ENCODE measurements at places on chromosomes 2 and 18.
A peak's percentile ranks its signal among the peaks of the same experiment; 100 is the strongest.

- DNase-seq, result peak; percentile 8
Observed at GRCh38 chr2:169528271-169528701, 18.8 kb downstream of the KLHL41 start.

DNA sequence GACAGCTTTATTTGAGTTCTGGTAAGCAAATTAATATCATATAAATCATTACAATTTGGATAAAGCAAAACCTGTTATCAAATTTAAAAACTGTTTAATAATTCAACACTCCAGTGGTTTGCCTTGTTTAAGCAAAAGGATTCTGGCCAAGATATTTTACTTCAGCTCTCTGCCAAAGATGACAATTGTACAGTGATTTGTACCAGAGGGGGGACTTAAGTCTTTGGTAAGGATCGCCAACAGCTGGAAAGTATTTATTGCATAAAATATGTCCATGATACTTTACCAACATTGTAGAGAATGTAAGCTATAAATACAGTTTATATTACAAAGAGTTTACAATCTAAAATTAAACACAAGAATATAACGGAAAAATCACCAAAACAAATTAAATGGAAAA is 13.8 kb downstream of the PREPL start:
- no peak for DNase-seq

GRCh38 chr2:607709-608108 is 69.5 kb downstream of the TMEM18 start:
- DNase-seq, result no peak

GRCh38 chr2:100959225-100959880 is 42.7 kb upstream of the RPL31 start:
- no peak for DNase-seq

DNA sequence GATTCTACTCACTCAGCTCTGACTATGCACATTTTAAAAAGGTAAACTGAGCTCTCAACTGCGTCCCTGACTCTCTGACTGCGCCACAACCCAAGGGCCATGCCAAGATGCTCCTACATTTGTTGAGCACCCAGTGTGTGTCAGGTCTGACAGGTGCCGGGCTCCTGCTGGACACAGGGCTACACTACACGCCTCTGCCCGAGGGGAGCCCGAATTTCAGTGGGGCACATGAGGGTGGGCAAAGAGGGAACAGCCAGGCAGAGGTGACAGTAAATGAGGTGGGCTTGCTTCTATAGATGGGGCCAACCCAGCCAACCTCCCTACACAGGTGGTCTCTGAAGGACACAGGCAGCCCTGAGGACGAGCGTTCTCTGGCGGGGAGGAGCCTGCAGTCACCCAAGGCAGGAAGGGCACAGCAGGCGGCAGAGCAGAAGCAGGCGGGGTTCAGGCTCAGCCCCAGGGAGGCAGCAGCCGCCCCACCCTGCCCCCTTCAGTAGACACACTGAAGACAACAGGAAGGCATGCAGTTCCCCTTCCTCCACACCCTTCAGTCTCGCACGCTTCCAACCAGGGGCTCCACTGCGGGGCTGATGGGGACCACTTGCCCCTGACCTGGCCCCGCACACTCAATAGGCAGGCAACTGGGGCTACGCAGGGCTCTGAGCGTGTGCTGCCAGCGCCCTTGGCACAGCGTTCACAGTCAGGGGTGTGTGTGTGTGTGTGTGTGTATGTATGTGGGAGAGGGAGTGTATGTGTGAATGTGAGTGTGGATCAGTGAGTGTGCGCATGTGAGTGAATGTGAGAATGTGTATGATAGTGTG is 98.4 kb downstream of the UXS1 start:
- DNase-seq, result no peak

GRCh38 chr2:202609381-202610145 is 25.2 kb upstream of the FAM117B start:
- no peak for DNase-seq

DNA sequence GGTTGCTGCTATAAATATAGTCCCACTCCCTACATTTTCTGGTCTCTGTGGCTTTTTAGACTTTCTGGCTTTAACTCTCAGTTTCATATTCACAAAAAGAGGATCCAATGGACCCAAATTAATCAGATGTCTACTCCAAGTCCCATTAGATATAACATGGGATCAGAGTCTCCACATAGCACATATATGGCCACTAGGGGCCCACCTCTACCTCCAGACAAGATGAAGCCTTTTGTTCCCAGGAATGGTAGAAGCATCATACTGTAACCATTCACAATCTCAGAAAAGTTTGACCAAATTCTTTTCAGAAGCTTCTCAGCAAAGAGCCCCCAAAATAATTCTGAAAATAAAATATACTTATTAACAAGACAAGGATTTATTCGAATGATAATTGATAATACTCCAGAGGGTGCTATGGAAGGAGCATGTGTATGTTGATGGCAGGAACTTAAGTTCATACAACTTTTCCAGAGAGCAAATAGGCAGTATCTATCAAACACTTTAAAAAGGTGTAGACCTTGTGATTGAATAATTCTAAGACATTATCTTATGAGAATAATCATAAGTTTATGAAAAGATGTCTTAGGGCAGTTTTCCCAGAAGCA is 382.3 kb upstream of the CRIM1 start:
- no peak for DNase-seq

DNA sequence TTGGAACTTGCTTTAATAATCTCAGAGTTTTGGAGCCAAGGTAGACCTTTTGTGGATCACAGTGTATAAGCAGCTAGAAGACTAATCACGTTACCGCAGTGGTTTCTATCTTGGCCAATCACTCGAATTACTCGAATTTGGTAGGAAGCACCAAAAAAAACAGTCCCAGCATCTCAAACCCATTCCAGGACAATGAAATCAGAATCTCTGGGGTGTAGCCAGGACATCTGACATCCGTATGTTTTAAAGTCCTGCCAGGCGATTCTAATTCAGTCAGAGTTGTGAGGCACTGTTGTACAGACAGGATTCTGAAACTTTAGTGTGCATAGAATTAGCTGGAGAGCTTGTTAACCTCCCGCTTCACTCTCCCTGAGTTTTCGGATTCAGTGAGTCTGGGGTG is 30.8 kb downstream of the GRHL1 start:
- peak; percentile 87 for DNase-seq

- no peak for DNase-seq
Observed at GRCh38 chr2:26578113-26578458, 63.1 kb downstream of the CIB4 start.

GRCh38 chr18:80126797-80127196 is 17.7 kb downstream of the ADNP2 start:
- no peak for DNase-seq

DNA sequence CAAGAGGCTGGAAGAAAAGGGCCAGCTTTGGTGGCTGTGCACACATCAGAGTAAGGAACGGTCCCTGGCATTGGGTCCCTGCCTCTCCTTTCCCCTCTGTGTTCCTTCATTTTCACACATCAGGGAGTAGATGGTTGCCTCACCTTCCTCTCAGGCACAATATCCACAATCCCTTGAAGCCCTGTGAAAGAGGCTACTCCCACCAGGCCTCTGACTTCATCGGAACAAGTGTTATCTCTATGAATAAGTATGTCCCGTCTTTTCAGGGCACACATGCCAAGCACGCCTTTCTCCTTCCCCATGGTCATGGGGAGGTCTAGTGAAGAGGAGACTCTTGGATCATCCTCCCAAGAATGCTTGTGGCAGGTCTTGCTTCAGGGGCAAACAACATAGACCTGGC is 61.2 kb upstream of the LMAN1 start:
- no peak for DNase-seq

DNA sequence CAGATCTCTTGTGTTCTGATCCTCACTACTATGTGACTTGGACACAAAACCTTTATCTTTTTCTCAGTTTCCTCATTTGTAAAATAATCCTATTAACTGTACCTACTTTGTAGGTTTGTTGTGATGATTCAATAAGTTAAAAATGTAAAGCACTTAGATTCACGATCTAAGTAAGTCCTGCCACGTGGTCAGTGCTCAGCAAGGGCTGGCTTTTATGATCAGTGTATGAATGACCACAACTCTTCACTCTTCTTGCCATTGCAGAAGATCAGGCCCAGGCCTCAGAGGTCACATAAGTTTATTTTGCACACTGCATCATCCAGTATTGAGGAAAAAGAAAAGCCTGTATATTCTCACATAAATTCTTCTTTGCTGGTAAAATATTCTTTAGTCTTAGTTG is 1192.5 kb upstream of the ACVR2A start:
- DNase-seq, result no peak

DNA sequence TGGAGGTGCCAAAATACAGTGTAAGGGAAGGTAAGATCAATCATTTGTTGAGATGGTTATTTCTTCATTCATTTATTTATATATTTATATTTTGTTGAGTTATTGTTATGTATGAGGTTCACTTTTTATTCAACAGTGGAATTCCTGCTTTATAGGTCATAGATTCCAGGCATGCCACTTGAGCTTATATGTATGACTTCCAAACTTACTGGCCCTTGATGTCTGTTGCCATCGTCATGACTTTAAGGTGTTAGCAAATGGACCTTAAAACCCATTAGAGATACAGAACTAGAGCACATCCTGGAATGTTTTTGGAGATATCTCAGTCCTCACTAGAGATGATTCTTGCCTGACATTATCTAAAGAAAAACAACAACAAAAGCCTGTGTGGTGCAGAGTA is 25.9 kb downstream of the CCDC85A start:
- no peak for DNase-seq

- peak; percentile 77 for DNase-seq
Observed at GRCh38 chr2:40332191-40332826, 119.6 kb downstream of the SLC8A1 start.

DNA sequence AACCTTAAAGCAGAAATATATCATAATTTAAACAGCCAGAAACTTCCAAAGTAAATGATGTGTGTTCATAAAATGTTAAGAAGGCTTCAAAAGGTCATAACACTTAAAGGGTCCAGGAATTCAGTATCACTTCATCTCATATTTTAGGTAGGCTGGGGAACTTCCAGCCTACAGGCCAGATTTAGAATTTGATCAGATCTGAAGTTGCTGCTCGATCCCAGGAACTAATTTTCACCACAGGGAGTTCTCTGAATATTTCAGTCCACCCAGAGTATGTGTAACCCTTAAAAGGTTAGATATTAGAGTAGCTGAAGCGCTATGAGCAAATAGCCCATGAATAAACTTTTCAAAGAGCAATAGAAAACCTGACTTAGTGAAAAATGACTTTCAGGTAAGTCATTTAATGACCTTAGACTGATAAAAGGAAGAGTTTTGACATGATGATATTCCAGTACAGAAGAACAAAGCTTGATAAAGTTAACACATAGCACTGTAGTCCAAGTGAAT is 1.7 kb downstream of the WIPF1 start:
- DNase-seq, result no peak

- no peak for DNase-seq
Observed at GRCh38 chr2:142938240-142938639, 60.8 kb downstream of the KYNU start.

DNA sequence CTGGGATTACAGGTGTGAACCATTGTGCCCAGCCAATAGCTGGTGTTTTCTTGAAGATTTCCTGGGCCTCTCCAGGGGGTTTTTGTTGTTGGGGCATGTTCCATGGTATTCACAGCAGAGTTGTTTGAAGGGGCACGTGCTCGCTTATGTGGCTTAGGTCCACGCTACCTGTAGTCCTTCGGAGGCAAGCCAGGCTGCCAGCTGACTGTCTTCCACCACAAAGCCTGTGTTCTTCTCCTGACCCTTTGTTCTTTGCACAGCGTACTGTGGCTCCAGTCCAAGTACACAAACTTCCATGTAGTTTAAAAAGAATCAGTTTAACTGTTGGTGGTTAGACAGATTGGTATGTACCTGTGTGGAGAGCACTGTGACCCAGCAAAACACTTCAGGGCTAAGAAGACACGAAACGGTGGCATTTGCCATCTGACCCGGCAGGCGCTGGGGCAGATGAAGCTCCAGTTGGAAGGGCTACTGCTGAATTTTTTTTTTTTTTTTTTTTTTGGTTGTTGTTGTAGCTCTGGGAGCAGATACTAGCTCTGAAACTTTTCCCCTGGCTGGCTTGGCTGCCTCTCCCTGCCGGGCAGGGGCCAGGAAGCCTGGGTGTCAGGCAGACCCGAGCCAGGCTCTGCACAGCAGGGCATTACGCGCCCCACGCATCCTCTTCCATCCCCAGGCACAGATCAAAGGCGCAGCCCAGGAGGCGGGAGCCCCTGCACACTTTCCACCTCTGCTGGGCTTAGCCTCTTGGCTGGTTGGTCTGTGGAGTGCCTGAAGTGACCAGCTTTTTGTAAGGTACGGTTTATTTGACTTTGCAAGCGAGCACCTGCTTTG is 5.7 kb downstream of the GREB1 start:
- no peak for DNase-seq

GRCh38 chr2:37616677-37617005 is 54.8 kb downstream of the CDC42EP3 start:
- DNase-seq, result peak; percentile 58

DNA sequence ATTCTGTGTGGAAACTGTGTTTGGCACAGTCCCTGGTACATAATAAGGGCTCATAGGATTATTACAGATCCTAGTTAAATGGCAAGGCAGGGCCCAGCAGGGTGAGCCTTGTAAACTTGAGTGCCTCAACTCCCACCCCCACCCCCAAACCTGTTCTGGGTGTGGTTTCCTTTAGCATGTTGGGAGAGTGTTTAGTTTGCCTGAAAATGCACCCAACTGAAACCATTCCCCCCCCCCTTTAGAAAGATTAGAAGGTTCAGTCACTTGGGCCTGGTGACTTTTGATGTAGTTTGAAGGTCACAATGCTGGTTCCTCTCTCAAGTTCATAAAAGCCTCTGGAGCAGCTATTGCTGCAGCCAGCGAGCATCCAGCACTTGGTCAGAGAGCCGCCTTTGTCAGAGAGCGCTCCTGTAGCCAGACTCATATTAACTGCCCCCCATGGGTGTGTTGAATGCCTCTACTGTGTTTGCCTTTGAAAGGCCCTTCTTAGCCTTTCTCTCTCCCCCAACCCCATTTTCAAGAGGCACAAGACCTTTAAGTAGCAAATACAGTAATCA is 113.7 kb downstream of the SPTBN1 start:
- DNase-seq, result no peak

GRCh38 chr2:223051693-223052289 is at the start of gene KCNE4:
Gene KCNE4, plus strand, starts transcription at chr2:223052190. Its CDS starts 641 bp downstream, at chr2:223052831.
- no peak for DNase-seq

DNA sequence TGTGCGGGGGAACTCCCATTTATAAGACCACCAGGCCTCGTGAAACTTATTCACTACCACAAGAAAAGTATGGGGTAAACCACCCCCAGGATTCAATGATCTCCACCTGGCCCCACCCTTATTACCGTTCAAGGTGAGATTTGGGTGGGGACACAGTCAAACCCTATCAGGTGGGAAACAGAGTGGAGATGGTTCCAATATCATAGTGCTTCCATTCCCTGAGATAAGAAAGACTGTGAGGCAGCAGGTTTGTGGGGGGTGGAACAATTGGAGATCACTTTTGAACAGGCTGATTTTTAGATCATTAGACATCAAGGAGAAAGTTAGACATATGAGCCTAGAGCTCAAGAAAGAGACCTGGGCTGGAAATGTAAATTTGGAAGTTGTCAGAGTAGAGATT is 39.3 kb downstream of the GKN2 start:
- no peak for DNase-seq

DNA sequence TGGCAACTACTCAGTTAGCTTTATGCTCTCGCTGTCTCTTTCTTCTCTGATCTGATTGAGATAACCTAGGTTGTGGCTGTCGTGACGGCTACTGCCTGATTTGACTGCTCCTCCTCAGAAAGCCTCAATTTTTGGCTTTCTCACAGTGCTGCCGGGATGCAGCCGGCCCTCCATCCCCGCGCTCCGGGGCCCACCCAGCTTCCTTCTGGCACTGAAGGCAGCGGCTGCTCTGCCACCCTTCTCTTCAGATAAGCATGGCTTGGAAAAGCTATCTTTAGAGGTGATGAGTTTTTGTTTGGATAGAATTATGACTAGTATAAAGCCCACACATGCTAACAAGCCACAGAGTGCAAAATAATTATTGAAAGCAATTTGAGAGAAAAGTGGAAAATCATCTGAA is 102.5 kb downstream of the DPP4 start:
- DNase-seq, result no peak

Measured in AG09319 (cell line).